Activated T-helper 1 cell treated with Interleukin-2 at 50 U/mL for 16 hours (primary cell): ENCODE measurements at places on chromosomes 12 and 14.

GRCh38 chr14:59187802-59188460 is 536 bp upstream of the DAAM1 start:
- peak; percentile 25 for DNase-seq

DNA sequence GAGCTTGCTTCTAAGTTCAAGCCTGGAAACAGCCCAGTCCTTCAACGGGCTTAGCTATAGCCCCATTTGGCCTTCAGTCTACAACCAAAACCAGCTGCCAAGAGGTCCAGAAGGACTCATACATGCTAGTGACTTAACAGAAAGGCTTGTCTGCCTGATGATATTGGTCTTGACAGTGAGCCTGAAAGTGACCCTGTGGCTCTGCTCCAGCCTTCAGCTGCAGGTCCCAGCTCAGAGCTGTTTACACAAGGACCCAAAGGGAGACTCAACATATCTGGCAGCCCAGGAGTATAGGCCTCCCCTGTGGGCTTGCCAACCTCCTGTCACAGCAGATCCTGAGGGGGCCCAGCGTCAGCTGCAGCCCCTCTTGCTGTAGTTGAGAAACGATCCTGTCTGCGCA is 27.5 kb downstream of the COX16 start:
- DNase-seq, result no peak

- DNase-seq, result no peak
These were observed 92.4 kb downstream of the SAMD4A start for GRCh38 chr14:54659365-54659764.

GRCh38 chr12:52311285-52311648 is 9.9 kb downstream of the KRT83 start:
- no peak for DNase-seq

DNA sequence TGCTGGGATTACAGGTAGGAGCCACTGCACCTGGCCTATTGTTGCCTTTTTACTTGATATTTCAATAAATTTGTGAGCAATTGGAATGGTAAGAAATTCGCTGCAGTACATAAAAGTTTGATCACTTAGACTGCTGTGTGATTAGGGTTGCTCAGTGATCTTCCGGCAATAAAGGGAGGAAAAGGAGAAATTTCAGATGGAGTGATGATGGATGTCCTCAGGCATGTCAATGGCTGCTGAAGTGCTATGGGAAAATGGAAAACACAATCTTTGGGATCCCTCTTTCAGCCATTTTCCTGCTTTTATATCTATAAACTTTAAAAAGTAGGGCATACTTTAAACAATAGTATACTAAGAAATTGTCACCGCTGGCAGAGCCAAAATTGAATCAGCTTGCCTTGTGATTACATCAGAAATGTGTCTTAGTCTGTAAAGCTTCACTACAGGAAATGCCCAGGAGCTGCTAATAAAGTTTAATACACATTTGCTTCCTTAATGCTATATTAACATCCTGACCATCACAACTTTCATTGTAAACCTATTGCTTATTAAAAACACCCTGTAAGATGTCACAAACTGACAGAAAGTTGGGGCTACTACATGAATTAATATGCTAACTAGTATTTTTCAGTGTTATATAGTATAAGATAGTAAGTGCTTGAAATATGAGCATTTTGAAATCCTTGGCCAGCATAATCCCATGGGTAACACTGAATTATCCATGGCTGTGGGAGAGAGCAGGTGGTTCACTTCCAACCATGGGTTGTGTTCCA is 13.7 kb upstream of the FBXL14 start:
- no peak for DNase-seq

- DNase-seq, result no peak
These were observed 70.7 kb downstream of the NOVA1 start for GRCh38 chr14:26527095-26527494.

- no peak for DNase-seq
These were observed 31.7 kb upstream of the DYNC1H1 start for GRCh38 chr14:101932673-101933072.

GRCh38 chr14:104180561-104181165 is 42.3 kb downstream of the KIF26A start:
- no peak for DNase-seq

DNA sequence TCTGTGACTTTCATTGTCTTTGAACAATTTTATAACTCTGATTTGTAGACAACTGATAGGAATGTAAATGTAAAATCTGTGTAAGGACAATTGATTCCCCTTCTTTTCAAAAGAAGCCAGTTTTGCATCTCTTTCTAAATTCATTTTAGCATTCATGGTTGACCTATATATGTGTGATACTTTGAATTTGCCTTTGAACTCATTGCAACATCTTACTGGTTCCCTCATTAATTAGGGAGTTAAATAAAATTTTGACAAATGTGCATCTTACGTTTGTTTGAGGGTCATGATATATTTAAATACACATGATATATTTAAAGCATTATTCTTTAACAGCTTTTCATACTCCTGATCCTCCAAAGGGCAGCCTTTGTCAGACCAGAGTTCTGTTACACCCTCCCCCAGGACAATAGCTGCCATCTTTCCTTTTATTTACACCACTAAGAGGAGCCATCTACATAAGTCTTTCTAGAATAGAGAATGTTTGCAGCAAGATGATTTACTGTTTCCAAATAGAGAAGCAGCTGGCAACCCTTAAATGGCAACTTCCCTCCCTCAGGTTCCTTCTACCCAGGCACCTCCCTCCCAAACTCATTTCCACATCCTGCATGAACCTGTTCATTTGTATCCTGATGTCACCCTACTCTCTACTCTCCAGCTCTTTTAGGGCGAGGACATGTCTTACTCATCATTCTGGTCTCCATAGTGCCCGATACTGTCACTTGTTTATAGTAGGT is 40.2 kb upstream of the APPL2 start:
- DNase-seq, result no peak

DNA sequence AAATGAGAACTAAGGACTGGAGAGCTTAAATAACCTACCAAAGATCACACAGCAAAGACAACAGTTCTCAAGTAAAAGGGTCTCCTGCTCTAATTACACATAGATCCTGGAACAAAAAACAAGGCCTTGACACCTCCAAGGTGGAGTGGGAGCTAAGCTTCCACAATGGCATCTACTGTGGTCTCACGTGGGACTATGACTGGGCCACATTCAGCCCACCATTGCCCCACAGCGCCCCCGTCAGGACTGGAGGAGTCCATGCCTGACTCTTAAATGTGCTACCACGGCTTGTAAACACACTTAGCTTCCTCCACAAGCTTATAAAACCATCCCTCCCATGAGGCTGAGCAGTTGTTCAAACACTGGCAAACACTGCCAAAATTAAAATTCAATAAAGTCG is 88.5 kb downstream of the GCH1 start:
- DNase-seq, result no peak

GRCh38 chr14:63671987-63672386 is 30.3 kb upstream of the WDR89 start:
- no peak for DNase-seq

- DNase-seq, result no peak
These were observed 192.9 kb downstream of the NOVA1 start for GRCh38 chr14:26404927-26405326.

DNA sequence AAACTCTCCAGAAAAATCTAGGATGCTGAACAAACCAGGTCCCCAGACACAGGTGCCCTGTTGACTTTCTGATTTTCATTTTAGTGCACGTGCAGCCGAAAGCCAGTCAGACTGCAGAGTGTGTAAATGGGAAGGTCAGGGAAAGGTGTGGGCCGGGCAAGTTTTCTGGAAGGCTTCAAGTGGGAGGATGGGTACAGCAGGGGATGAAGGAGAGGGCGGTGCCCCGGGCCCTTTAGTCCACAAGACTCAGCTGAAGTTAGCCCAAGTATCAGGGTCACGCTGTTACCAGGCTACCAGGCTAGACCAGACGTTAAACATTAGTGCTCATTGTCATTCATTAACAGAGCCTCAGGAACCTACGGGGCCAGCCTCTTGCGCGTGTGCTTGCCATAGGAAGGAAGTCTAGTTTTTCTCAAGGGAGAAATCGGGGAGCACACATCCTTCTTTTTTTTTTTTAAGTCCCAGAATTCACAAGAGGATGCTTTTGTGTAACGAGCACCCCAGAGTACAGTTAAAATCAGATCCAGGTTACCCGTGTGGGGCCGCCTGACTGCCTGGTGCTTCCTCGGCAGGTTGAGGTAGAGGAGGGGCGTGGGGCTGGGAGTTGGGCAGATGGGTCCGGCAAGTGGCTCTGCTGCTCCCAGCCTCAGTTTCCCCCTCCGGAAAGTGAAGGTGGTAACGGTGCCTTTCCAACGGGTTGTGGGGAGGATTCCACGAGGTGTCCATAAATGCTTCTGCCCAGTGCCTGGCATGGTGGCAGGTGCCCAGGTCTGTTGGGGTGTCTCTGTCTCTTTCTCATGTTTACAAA is 19.1 kb downstream of the BCL7A start:
- DNase-seq, result no peak

GRCh38 chr14:28436821-28437220 is 329.8 kb upstream of the FOXG1 start:
- DNase-seq, result no peak

- DNase-seq, result no peak
These were observed 188.2 kb upstream of the DYRK2 start for GRCh38 chr12:67460388-67460787.

GRCh38 chr12:13242936-13243335 is 46.4 kb downstream of the EMP1 start:
- DNase-seq, result no peak

- DNase-seq, result no peak
These were observed 25.0 kb downstream of the KIF21A start for GRCh38 chr12:39417916-39418315.

GRCh38 chr14:104265918-104266630 is 127.7 kb downstream of the KIF26A start:
- no peak for DNase-seq
